ENCODE measurements at places on chromosomes 2 and 18.

DNA sequence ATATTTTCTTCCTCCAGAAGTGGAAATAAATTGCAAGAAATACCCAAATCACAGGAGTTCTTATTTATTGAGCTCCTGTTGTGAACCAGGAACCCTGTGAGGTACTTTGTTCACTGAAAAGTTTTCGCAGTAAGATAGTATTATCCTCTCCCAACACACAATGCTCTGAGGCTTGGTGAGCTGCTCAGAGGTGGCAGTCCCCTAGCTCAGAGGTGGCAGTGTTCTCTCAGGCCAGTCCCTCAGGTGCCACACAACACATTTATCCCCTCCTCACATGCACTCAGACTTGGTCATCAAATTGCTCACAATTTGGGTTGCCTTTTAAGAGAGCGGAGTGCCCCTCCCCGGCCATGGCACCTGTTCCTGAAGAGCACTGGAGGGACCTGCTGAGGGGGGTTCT lies 25.9 kb downstream of the FAM228A start:
- DNase-seq, result no peak

- DNase-seq, result no peak
Measured at GRCh38 chr2:188444106-188444835, 152.6 kb downstream of the GULP1 start.

DNA sequence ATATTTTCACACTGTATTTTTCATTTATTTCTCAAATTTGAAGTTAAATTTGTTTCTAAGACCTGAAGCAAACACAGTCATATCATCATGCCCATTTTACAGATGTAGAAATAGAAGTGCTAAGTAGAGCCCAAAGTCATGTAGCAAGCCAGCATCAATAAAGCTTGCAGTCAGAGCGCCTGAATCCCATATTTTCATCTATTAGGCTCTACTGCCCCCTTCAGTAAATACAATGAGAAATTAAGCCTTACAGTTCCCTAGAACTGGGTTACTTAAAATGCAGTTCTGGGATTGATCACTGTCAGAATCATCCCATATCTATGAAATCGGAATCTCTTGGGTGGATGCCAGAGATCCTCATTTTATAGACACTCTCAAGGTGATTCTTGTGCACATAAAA lies 419.9 kb downstream of the TGIF1 start:
- DNase-seq, result peak; percentile 88

DNA sequence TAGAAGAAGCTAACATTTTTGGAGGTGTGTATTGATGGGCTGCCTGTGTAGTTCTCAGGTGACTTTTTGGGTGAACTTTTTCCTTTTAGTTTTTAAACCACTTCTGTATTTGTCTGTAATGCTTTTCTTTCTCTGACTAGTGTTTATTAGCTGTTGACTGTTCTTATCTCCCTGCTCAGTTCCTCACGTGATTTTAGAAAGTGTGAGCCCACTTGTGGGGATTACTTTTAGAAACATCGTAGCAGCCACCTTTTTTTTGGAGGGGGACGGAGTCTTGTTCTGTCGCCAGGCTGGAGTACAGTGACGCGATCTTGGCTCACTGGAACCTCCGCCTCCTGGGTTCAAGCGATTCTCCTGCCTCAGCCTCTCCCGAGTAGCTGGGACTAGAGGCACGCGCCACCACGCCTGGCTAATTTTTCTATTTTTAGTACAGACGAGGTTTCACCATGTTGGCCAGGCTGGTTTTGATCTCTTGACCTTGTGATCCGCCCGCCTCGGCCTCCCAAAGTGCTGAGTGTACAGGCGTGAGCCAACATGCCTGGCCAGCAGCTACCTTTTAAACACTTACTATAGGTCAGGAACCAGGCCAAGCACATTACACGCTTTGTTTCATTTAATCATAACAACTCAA lies 9.2 kb upstream of the CDKL4 start:
- DNase-seq, result no peak

DNA sequence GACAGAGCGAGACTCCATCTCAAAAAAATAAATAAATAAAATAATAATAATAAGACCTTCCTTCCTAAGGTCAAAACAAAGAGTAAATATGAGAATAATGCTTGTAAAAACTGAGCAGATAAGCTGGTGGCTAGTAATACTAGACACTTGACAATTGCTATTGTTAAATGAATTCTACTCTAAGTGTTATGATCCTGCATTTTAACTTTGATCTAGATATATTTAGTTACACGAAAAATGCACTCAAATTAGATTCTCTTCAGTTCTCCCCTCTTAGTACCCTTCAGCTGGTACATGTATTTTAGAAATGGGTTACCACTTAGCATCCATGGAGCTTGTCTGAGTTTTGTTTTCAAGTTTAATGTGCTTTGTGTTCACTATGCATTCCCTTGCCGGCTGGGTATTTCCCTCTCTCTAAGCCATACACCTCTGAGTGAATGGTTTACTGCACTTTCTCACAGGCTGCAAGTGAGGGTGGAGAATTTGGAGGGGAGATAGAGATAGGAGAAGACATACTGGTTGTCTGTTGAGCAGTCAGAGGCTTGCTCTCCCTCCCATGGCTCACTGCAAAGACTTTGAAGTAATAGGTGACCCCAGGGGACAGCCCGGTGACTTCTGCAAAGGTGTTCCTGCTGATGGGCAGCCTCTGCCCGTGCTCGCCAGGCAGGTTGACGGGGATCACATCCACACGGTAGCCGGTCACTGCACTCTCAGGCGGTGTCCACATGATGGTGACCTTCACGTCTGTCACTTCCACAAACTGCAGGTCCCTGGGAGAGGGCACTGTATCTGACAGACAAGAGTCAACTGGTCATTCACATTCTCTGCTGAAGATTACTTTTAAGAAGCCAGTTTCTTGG lies 29.9 kb downstream of the FN1 start:
- no peak for DNase-seq

GRCh38 chr2:61461404-61461803 lies 9.5 kb downstream of the USP34 start:
- no peak for DNase-seq

DNA sequence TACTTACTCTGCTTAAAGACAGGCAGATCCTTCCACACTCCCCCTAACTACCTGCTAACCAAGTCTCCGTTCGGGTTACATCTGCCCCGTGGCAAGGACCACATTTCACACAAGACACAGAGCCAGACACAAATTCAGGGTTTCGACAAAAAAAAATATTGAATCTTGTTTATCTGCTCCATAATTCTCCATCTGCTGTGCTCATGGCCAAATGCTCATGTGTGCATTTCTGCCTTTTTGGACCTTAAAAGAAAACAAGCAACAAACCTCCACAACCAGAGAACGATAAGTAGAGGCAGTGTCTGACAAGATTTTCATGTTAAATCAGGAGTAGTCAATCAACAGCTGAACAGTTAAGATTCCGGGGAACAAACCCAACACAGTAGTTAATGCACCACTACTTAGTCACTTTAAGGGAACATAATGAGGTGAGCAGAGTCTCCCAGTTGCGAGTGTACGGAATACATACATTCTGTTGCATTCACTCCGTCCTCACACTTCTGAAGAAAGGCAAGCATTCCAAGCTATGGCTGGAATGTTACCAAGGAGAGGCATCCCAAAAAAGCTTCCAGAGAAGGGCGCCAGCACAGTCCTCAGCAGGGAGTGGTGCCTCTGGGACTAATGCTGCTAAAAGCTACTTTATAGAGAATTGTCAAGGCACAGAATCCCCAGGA lies 121.0 kb downstream of the ANKRD44 start:
- no peak for DNase-seq
